ENCODE measurements at places on chromosomes 16 and 17. TPM values are rescaled to one million over a fixed set of nuclear protein-coding genes. Genes with fewer than 3 reads are reported as not detected.

The EPOP gene
- 0.43 TPM for polyA plus RNA-seq

- DNase-seq, result no peak
Observed at GRCh38 chr16:74896389-74897370, 88.2 kb downstream of the WDR59 start.

DNA sequence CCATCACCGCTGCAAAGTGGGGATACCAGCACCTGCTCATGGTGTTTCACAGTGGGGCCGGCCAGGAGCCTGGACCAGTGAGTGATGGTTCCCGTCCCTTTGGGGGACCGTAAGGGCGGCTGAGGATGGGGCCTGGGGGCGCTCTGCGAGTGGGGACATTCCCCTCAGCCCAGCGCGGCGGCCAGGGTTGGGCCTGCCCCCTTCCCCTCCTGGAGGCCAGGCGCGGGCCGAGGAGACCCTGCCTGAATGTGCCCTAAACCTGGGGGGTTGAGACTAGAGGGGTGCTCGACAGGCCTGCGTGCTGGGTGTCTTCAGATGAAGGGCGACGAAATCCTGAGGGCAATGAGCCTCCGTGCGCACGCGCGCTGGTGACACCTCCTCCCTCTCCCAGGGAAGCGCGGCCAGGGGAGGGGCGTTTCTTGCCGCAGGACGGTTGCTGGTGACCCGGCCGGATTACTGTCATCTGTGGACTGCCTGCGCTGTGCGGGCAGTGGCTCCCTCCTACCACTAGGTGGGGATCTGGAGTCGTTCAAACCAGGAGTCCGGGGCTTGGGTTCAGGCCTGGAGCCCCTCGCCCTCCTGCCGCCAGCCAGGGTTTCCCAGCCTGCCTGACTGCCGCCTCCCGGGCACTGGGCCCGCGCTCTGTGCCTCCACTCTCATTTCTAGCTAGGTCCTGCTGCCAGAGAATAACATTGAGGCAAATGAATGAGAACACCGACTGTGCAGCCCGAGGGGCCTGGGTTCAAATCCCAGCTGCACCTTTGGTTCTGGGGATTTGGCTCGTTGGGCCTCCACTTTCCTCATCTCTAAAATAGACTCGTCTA lies 17.1 kb downstream of the TBX2 start:
- DNase-seq, result peak; percentile 80

DNA sequence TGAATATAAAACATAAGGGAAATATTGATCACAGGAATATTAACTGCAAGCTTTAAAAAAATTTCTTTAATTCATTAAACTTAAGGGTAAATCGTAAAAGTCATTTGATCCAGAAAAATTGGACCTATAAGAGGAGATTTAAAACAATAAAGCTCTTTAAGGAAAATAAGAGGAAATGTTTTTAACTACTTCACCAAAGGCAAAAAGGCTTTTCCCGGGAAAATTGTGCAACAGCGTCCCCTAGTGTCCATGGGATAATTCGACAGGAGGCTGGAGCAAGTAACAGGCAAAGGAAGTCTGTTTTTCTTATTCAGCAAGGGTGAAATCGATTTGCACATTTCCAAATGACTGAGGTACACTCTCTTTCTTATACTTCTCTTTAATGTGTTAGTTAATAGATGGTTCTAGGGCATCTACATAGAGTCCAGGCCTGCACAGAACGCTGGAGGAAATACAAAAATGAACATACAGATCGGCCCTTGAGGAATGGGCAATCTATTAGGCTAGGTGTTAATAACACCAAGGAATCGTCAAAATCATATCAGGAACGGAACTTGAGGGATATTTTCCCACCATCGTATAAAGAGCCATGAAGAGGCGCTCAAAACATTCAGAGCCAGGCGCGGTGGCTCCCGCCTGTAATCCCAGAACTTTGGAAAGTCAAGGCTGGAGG lies 61.4 kb downstream of the ZNF18 start:
- peak; percentile 14 for DNase-seq

The ETV4 gene
- polyA plus RNA-seq, result 5.5 TPM

GRCh38 chr16:19153876-19154275 lies 14.2 kb upstream of the SYT17 start:
- no peak for DNase-seq

The CCL4L2 gene
- not detected for polyA plus RNA-seq

- no peak for DNase-seq
Observed at GRCh38 chr17:31888124-31888523, 13.4 kb downstream of the UTP6 start.

GRCh38 chr16:73058616-73059409 lies 10.9 kb upstream of the ZFHX3 start:
- DNase-seq, result peak; percentile 61

DNA sequence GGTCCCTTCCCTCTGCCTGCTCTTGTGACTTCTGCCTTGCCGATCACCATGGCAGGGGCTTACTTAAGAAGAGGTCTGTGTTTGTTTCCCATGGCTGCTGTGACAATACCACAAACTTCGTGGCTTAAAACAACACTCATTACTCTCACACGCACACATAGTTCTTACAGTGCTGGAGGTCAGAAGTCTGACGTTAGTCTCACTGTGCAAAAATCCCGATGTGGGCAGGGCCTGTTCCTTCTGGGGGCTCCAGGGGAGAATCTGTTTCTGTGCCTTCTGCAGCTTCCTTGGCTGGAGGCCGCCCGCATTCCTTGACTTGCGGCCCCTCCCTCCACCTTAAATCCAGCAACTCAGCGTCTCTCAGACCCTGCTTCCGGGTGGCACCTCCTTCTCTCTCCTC lies 249.2 kb upstream of the GSE1 start:
- no peak for DNase-seq

- DNase-seq, result no peak
Observed at GRCh38 chr16:66167564-66168291, 198.8 kb upstream of the CDH5 start.

GRCh38 chr16:57143149-57143921 lies 42.5 kb downstream of the PSME3IP1 start:
- DNase-seq, result no peak

GRCh38 chr17:51541215-51541614 lies 280.9 kb downstream of the UTP18 start:
- DNase-seq, result no peak

DNA sequence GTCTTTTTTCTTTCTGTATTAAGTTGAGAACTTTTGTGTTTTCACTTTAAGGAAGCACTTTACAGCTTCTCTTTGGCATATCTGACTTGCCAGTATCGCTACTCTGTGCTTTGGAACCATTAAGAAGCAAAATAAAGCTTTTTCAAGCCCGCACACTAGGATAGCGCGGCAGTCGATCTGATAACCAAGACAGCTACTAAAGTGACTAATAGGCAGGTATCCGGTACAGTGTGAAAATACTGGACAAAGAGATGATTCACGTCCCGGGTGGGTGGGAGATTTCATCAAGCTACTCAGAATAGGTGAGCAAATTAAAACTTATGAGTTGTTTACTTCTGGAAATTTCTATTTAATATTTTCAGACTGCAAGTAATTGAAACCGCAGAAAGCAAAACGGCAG lies 53.8 kb downstream of the SHISA6 start:
- DNase-seq, result no peak

DNA sequence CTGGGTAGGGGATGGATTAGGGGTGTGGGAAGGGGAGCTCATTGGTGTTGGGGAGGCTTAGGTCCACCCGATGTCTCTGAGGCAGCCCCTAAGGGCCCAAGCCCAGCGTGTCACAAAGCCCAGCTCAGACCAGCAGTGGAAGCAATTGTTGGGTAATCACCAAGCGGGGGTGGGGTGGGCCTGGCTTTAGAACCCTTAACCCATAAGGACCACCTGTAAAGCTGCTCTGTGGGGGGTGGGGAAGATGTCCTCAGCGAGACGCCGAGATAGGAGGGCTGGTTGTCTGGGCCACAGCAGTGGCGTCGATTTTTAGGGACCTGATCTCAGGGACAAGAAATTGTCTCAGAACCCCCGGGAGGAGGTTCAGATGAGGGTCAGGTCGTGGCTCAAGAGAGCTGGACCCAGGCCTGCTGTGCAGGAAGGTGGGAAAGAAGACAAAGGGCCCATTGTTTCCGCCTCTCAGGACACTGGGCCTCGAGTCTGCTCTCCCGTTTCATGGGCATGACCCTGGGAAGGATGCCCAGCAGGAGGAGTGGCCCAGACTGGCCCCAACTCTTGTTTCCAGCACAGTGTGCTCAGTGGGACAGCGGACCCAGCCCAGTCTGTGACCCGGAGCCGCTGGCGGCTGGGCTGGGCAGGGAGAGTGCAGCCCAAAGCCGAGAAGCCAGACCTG lies 15.9 kb downstream of the ST6GALNAC2 start:
- DNase-seq, result no peak

The DNAJA3 gene
- 29.0 TPM for polyA plus RNA-seq

- DNase-seq, result no peak
Observed at GRCh38 chr17:66655861-66656260, 179.1 kb upstream of the CACNG5 start.

GRCh38 chr16:55917373-55918160 lies 42.4 kb upstream of the CES5A start:
- no peak for DNase-seq

DNA sequence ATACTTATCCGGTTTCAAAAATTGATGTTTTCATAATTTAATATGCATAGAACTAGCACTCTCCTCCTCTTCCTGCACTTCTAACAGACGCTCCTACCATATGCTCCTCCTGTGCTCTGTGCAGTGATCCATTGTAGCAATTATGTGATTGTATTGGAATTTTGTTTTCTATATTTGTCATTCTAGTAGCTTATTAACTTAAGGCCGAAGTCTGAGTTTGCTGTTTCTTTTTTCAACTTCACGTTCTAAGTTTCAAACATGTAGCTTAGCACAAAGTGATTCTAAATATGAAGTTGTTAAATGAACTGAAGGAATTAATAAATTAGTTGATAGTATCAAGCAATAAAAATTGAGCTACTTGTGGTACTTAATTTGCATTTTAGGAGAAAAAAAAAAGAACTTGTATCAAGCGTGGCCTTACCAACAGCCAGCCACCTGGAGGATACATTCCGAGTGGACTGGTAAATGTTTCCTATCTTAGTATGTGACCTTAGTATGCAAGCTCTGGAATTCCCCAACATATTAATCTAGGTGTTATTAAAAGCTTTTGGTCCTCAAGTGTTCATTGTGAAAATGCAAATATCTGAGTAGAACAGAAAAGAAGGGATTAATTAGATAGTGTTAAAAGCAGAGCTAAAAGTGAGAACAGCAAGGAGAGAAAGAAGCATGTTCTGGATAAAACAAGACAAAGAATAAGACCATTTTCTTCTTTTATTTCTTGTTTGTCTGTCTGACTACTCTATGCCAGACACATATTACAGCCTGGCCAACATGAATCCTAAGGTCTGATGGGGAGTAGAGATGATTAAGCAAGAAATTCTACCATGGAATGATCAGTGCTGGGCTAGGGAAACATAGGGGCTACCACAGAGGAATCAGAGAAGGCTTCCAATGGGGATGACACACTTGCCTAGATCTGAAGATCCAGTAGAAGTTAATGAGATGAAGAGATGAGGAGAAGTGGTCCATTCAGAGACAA lies 290.4 kb upstream of the MON1B start:
- DNase-seq, result no peak

The SPEM3 gene
- polyA plus RNA-seq, result not detected

- peak; percentile 81 for DNase-seq
Observed at GRCh38 chr17:38464723-38465390, 36.6 kb downstream of the ARHGAP23 start.

The ARSG gene
- 3.9 TPM for polyA plus RNA-seq

DNA sequence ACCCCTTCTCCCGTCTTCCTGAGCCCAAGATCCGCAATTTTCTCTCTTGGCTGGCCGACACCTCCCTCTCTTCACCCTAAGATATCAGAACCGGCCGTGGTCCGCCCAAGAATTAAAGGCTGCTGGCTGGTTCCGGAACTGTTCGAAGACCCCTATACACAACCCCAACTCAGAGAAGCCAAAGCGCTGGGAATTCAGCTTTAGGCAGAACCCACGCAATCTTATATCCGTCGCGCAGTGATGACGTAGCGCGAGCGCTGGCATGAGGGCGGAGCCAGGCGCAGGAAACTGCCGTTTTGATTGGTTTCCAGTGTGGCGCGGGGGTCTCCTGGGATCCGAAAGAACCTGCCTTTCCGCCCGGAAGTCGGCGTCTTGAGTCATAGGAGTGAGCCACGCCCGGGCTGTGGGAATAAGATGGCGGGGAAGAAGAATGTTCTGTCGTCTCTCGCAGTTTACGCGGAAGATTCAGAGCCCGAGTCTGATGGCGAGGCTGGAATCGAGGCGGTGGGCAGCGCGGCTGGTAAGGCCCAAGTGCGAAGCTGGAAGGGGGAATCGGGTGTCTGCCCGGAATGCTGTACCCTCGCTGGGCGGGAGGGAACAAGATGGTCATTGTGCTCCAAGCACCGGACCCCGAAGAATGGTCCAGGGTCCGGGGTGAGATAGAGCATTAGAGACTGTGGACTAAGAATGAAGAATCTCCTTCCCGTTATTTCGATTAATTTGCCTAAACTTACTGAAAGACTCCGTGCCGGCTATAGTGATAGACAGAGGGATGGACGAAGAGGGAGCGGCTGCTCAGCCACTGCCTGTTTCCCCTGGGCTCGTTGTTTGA lies at the start of the genes RECQL5 and SAP30BP:
RECQL5 (minus strand) TSS at position 196 of the 832 bp plus-strand sequence. CDS start 597 bp downstream, outside the sequence.
SAP30BP (plus strand) TSS at position 380 of the 832 bp plus-strand sequence; CDS start at position 415, 35 bp downstream.
- peak; percentile 98 for DNase-seq

DNA sequence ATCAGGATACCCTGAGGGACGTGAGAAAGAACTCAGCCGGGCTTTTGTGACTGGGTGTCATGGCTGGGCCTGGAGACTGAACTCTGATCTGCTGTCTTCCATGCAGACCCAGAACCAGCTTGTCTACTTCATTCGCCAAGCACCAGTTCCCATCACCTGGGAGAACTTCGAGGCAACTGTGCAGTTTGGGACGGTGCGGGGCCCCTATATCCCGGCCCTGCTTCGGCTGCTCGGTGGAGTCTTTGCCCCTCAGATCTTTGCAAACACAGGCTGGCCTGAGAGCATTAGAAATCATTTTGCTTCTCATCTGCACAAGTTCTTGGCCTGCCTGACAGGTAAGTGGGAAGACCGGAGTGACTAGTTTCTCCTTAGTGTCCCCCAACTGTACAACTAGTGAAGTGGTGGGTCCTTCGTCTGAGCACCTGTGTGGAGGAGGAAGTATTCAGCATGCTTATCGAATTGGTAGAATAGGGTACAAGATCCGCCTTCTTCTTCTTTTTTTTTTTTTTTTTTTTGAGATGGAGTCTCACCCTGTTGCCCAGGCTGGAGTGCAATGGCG lies 15.5 kb downstream of the DNAH2 start:
- no peak for DNase-seq

DNA sequence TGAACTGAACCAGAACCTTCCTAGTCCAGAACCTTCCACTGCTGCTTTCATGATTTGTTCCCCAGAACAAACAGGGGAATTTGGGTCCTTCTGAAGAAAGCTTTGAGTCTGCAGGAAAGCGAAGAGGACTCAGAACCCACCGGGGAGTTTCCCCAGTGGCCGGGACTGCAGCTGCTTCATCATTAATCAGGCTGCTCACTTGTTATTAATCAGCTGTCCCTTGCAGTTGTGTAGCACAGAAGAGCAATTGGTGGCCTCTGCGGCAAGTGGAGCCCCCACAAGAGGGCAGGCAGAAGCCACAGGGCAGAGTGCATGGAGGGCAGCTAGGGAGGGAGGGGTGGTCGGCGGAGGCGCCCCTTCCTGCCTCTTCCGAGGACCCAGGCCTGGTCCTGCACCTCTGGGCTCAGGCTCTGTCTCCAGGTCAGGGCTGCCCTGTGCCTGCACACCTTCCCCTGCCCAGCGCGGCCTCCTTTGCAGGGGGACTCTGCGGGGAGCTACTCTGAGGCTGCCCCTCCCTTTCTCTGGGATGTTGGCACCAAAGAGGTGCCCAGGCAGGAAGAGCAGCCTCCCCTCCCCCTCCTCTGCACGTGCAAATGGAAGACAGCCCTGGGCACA lies 6.9 kb downstream of the CCL17 start:
- DNase-seq, result no peak

The MEOX1 gene
- 0.05 TPM for polyA plus RNA-seq

The ALDOC gene
- 20.3 TPM for polyA plus RNA-seq

- DNase-seq, result peak; percentile 51
Observed at GRCh38 chr16:66662445-66663194, 33.9 kb downstream of the CMTM4 start.

The C17orf107 gene
- 0.86 TPM for polyA plus RNA-seq

GRCh38 chr17:78933959-78934568 lies 8.9 kb upstream of the TIMP2 start:
- peak; percentile 96 for DNase-seq
